ENCODE measurements at places on chromosomes 2 and 18.

DNA sequence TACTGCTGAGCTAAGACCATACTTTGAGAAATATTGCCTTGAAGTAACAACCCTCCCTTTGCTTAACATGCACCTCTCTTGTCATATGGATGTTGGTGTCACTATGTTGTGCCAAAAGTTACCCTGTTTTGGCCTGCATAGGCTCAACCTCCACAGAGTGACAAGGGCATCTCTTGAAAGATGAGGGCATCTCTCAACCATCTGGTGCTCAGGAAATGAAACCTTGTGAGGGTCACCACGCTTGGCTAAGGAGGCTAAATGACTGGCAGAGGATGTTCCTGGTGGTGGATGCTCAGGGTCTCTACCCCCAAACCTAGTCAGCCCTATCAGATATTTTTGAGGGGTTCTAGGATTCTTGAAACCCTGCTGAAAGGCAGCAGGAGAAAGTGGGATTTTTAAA, 2.3 kb downstream of the LHCGR start:
- DNase-seq = no peak

DNA sequence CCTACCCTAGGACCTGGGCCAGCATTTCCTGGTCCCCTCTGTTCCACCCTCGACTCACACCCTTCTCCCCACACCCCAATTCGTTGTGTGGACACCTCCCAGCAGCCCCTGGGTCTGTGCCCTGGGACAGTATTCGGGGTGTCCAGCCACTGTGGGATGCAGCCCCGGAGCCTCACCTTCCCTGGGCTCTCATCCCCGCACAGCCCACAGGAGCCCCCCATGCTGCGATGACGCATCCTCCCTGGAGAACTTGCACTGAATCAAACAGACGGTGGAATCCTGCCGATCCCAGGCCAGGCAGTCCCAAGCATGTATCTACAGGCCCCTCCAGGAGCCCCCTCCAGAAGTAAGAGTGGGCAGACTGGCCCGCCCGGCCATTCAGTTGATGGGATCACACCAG, 9.7 kb downstream of the ITM2C start:
- no peak for DNase-seq

- no peak for DNase-seq
These were observed 128.3 kb downstream of the AFF3 start for GRCh38 chr2:100013892-100014677.

GRCh38 chr2:10246370-10246769, 56.3 kb upstream of the HPCAL1 start:
- DNase-seq = no peak

- DNase-seq = no peak
These were observed 159.1 kb downstream of the LNPK start for GRCh38 chr2:175842996-175843395.

DNA sequence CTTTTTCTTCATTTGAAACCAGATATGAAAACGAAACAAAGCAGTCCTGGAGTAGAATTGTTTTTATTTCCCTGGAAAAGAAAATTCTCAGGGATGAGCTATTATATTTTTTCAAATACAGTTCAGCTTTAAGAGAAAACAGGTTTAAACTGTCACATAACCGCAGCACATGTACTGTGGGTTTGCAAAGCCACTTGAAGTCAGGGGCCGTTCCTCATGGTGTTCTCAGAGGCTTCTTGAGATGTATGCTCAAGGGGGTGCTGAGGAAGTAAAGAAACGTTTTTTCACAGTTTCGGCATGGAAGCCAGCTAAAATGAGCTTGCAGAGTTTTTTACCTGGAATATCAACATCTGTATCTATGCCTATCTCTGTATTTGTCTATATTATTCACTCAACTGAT, 225.3 kb downstream of the MC4R start:
- no peak for DNase-seq

All from stimulated activated CD8-positive, alpha-beta memory T cell treated with anti-CD3 and anti-CD28 coated beads, Interleukin-7, amount 100 ng/mL, for 1 hour (primary cell).